Suppressor macrophage (primary cell): ENCODE measurements at places on chromosomes 7 and 10.

- no peak for DNase-seq
Measured at GRCh38 chr7:137354396-137354795, 10.9 kb upstream of the PTN start.

GRCh38 chr7:94228223-94228622 is 166.5 kb upstream of the COL1A2 start:
- DNase-seq, result no peak

DNA sequence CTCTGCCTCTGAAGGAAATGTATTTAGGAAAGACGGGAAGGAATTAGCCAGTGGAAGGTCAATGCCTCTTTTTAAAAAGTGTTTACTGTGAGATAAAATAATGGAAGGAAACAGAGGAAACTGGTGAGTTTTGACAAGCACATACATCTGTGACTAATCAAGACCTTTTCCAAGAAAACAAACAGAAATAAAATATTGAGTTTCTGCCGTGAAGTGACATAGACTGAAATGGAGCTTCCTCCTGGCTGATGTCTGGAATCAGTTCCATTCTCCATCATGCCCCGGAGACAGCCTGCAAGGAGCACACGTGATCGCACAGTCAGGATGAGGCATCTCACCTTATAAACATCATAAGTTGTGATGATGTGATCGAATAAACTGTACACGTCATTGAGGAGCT is 30.7 kb downstream of the TECTB start:
- no peak for DNase-seq

DNA sequence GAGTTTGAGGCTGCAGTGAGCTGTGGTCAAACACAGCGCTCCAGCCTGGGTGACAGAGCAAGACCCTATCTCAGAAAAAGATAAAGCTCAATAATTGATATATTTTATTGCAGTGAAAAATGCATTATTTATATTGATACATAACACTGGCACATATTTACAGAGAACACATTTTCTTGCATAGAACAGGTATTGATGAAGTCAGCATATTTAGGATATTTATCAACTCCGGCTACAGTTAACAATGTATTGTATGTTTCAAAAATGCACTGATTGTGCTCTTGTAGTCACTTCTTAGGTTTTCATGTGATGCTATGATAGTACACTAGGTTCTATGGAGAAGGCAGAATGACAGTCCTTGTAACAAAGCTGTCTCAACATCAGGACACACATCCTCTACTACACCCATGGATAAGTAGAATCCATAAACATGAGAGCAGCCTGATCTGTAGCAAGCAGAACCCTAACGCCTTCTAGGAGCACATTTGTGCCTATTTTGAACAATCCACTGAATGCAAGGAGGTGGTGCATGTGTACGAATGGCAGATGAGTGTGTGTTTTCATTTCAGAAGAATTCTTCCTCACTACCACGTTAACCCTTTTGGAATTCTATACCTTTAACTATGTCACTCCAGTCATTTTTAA is 586.1 kb upstream of the CELF2 start:
- DNase-seq, result no peak

DNA sequence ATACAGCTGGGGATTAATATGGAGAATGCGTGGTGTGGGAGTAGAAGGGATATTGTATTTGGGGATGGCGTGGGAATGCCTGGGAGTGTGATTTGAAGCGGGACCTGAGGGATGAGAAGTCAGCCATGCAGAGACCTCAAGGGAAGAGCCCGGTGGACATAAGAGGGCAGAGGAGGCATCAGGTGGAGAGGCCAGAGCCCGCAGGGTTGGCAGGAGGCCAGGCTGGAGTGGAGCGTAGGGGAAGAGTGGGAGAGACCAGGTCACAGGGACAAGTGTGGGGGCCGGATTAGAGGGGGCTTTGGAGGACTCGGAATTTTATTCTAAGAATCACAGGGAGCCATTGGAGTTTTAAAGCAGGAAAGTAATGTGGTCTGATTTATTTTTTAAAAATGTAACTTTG is 2.0 kb downstream of the NDUFB2 start:
- no peak for DNase-seq

DNA sequence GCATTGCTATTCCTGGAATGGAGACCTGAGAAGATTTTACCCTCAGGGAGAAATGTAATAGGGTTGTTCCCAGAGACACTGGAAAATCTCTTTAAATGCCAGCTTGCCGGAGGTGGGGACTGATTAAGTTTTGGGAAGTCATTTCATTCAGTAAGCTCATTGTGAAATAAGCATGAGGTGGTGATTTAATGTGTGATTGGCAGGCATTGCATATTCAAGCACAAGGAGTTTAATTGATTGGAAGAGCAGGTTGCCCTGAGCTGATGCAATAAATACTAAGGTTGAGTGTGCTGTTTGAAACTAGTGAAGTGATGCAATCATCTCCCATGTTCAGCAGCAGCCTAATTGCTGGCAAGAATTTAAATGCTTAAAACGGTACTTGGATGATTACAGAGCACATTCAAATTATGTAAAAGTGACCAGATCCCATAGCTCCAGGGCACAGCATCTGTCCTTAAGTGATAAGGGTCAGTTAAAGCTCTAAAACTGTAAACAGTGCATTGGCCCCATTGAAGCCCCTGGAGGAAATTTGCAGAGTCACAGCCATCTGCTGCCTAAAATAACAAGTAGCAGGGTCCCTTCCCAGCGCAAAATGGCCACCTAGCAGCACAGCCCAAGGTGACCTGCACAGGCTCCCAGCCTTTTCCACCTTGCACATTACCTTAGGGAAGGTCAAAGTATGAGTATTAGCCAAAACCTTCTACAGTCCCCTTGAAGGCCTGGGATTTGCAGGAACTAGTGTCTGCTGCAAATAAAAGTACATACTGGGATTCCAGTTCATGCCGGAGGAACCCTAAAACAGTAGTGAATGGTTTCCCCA is 92.1 kb downstream of the CCDC71L start:
- peak; percentile 75 for DNase-seq

DNA sequence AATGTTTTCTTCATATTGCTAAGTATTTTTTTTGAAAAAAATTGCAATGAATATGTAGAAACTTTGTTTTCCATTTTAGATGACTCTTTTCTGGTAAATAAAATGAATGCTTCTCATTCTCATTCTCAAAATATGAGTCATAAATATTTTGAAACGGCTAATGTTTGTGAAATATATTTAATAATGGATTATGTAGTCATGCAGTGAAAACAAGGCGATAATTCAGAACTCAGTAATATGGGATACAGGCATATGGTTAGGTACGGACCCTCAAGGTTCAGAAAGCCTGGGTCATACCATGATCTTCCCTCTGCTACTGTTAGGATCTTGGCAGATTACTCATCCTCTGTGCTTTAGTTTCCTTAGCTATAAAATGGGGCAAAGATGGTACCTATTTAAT is 46.2 kb upstream of the SLC39A12 start:
- DNase-seq, result no peak

DNA sequence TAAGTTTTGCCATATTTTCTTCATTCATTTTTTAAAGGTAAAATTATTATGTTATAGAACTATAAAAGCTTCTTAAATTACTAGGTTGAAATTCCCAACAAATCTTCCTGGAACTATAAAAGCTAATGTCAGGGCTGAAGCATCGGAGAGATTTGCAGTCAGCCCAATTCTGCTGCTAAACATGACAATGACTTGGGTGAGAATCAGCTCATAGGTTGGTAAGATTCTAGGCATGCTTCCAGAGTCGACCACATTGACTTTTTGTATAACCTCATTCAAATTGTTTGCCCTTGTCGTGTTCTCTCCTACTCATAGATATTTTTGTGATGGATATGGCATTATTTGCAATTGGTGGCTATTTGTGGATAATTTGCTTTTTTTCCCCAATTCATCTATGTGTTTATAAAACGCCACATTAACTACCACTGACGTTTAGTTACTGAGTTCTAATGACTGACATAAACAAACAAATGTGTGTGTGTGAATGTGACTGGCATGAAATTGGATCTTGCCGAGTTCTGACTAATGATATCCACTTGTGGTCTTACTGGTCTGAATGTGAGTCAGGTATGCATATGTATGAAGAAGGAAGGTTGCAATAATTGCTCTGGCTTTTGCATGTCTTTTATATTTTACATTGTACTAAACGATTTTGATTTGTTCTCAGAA is 579.8 kb downstream of the PARD3 start:
- DNase-seq, result no peak
